ENCODE measurements at places on chromosomes 1 and 21.
A peak's percentile ranks its signal among the peaks of the same experiment; 100 is the strongest.

DNA sequence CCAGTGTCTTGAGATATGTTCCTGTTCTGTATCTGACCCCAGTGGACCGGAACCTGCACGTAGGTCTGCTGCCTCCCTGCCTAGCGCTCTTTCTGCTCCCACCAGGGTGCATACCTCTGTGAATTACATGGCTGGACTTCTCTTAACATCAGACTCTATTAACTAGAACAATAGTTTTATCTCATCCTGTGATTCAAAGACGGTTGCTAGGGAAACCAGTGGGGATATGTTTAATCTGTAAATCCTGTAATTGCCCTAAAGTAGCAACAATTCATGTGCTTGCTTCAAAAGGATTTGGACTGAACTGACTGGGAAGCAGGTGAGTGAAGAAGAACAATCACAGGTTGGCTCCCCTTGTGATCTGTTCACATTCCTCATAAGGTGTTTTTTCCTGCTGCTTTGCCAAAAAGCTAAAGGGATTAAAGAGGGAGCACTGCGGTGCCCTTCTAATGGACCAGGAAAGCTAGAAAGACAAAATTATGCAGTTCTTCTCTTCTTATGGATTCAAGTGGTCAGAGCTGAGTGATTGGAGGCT is 52.7 kb upstream of the DIRAS3 start:
- H3K4me3 ChIP-seq: no peak overlapping the region
- H3K4me1 ChIP-seq: no peaks in the 10 kb centered on the region
- H3K36me3 ChIP-seq: no peaks in the 10 kb centered on the region
- H3K27ac ChIP-seq: no peak overlapping the region

DNA sequence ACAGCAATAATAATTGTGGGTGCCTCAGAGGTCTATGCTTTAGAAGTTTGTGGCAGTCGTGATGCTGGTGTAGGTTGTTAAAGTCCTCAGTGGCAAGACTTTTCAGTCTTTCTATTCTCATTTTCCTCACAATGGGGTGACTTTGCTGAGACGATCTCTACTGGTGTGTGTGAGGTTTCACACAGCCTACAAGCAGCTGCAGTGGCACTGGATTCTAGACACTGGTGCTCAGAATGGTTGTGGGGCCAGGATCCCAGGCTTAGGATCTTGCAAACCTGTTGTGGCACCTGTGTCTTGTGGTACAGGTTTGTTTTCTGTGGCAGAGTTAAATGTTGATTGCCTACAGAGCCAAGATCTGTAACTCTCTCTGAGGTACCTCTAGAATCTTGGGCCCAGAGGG is 581.2 kb downstream of the PTPRC start:
- peaks cover 6% of the 10 kb centered on the region for H3K27me3 ChIP-seq
- DNase-seq: no peak
- H3K4me3 ChIP-seq: no peak overlapping the region
- no peak overlapping the region for H3K27ac ChIP-seq
- H3K4me1 ChIP-seq: peaks cover 6% of the 10 kb centered on the region

- DNase-seq: no peak
- no peaks in the 10 kb centered on the region for H3K36me3 ChIP-seq
- no peaks in the 10 kb centered on the region for H3K4me1 ChIP-seq
- no peaks in the 10 kb centered on the region for H3K27me3 ChIP-seq
- H3K27ac ChIP-seq: no peak overlapping the region
Observed at GRCh38 chr21:32515874-32516273, 69.4 kb downstream of the TCP10L start.

- peaks cover 15% of the 10 kb centered on the region for H3K4me1 ChIP-seq
- H3K4me3 ChIP-seq: no peak overlapping the region
- DNase-seq: no peak
- H3K36me3 ChIP-seq: no peaks in the 10 kb centered on the region
- no peak overlapping the region for H3K27ac ChIP-seq
Observed at GRCh38 chr1:239816081-239816782, 275.5 kb upstream of the FMN2 start.

DNA sequence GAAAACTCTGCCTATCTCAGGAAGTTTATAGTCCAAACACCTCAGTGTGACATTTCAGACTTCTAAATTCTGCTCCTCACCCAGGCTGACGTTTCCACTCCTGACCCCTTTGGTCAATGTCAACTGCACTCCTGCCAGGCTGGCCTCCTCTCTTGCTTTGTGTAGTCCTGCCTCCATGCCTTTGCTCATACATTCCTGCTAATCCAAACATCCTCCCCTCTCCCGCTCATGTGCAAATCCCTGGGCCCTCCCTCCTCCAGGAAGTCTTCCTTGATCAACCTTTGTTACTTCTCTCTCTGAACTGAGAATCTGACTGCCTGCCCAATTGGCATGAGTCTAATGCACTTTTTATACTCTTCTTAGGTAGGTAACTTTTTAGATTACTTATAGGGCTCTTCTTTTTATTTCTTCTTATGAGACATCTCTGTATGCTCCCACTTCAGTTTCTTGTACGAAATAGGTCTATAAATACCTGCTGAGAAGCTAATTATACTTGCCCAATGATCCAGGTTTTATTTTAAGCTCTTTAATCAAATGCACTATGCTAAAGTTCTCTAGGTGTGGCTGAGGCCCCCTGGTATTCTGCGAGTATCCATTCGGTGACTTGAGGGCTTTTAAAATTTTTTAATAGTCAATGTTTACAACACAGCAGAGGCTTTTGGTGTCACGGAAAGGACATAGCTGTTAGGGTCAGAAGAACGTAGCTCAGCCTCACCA is 128.1 kb downstream of the PLXNA2 start:
- H3K27ac ChIP-seq: no peak overlapping the region
- peaks cover 17% of the 10 kb centered on the region for H3K27me3 ChIP-seq
- no peak for DNase-seq
- no peaks in the 10 kb centered on the region for H3K36me3 ChIP-seq
- H3K4me3 ChIP-seq: no peak overlapping the region
- no peaks in the 10 kb centered on the region for H3K4me1 ChIP-seq

GRCh38 chr1:236868625-236869467 is 73.8 kb downstream of the MTR start:
- no peak overlapping the region for H3K27ac ChIP-seq
- DNase-seq: peak; percentile 18
- no peak overlapping the region for H3K4me3 ChIP-seq
- H3K4me1 ChIP-seq: peaks cover 7% of the 10 kb centered on the region
- H3K36me3 ChIP-seq: peaks cover 36% of the 10 kb centered on the region
- H3K27me3 ChIP-seq: no peaks in the 10 kb centered on the region

GRCh38 chr1:6819246-6820040 is 34.2 kb downstream of the CAMTA1 start:
- DNase-seq: no peak
- peaks cover 10% of the 10 kb centered on the region for H3K4me1 ChIP-seq
- no peaks in the 10 kb centered on the region for H3K27me3 ChIP-seq
- no peak overlapping the region for H3K27ac ChIP-seq
- H3K4me3 ChIP-seq: no peak overlapping the region

DNA sequence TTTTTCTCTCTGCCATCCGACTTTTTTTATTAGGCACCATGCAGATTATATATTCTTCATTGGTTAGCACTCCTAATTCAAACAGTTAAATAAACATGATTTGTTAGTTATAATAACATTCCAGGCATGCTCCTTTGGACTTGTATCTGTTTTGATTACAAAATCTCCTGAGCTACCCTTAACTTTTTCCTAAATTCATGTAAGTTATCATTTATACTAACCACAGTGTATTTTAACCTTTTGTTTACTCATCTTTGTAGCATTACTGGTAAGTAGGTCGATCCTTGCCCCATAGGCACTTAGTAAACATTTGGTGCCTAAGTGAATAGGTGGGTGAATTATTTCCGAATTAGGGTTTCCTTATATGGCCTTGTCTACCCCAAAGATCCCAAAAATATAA is 43.8 kb downstream of the MIER1 start:
- H3K36me3 ChIP-seq: peaks cover 60% of the 10 kb centered on the region
- no peak overlapping the region for H3K27ac ChIP-seq
- H3K4me1 ChIP-seq: peaks cover 9% of the 10 kb centered on the region
- DNase-seq: no peak
- H3K4me3 ChIP-seq: no peak overlapping the region

- H3K27ac ChIP-seq: no peak overlapping the region
- DNase-seq: no peak
- no peak overlapping the region for H3K4me3 ChIP-seq
- H3K27me3 ChIP-seq: peaks cover 65% of the 10 kb centered on the region
Observed at GRCh38 chr1:207031632-207032264, 808 bp downstream of the C1orf116 start.

GRCh38 chr1:228020686-228021354 is 14.0 kb downstream of the WNT3A start:
- no peaks in the 10 kb centered on the region for H3K27me3 ChIP-seq
- no peaks in the 10 kb centered on the region for H3K4me1 ChIP-seq
- H3K36me3 ChIP-seq: no peaks in the 10 kb centered on the region
- no peak overlapping the region for H3K27ac ChIP-seq
- H3K4me3 ChIP-seq: no peak overlapping the region

GRCh38 chr1:152757747-152758146 is at the start of gene KPRP:
KPRP (plus strand) TSS chr1:152758025; CDS start chr1:152759589, 1,564 bp downstream.
- no peaks in the 10 kb centered on the region for H3K36me3 ChIP-seq
- H3K27ac ChIP-seq: no peak within 1 kb of the TSS

DNA sequence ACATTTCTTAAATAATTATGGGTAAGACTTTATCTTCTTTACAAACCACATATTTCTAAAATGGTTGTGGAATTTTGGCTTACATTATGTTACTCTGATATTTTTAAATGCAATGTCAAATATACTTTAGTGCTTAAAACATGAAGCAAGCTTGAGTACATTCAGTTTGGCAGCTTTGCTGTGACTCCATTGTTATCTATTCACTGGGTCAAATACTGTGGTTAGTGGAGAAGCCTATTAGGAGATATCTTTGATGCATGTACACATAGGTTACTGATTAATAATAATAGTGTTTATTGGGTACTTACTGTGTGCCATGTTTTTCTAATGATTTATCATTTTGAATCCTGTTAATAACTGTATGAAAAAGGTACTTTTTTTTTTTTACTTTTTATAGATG is 520.4 kb upstream of the B3GALT2 start:
- H3K4me1 ChIP-seq: peaks cover 28% of the 10 kb centered on the region
- no peaks in the 10 kb centered on the region for H3K27me3 ChIP-seq
- DNase-seq: no peak
- no peak overlapping the region for H3K27ac ChIP-seq

- DNase-seq: no peak
- no peaks in the 10 kb centered on the region for H3K27me3 ChIP-seq
- no peak overlapping the region for H3K4me3 ChIP-seq
- no peaks in the 10 kb centered on the region for H3K36me3 ChIP-seq
- no peak overlapping the region for H3K27ac ChIP-seq
- H3K4me1 ChIP-seq: no peaks in the 10 kb centered on the region
Observed at GRCh38 chr1:248155927-248156326, 11.0 kb downstream of the OR2M5 start.

DNA sequence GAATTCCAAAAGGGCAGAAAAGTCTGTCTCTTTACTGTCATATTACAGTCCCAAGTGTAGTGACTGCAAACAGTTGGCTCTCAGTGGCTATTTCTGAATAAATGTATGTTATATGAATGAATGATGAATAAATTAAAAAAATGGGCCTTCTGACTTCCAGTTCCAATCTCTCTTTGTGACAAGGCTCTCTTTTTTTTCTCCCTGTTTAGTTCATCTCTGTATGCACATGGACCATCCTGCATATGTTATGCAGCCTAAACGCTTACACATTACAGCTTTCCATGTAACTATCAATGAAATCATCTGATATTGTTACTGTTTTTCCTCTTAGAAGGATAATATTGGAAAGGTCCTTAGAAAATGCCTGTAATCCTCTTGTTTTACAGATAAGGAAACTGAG is 363.0 kb downstream of the NUF2 start:
- no peak for DNase-seq
- no peak overlapping the region for H3K27ac ChIP-seq
- no peaks in the 10 kb centered on the region for H3K4me1 ChIP-seq
- no peaks in the 10 kb centered on the region for H3K36me3 ChIP-seq

GRCh38 chr1:227949954-227950734 is 2.4 kb upstream of the WNT9A start:
- H3K27ac ChIP-seq: no peak overlapping the region
- H3K4me3 ChIP-seq: no peak overlapping the region
- H3K36me3 ChIP-seq: no peaks in the 10 kb centered on the region
- H3K27me3 ChIP-seq: peaks cover 44% of the 10 kb centered on the region

DNA sequence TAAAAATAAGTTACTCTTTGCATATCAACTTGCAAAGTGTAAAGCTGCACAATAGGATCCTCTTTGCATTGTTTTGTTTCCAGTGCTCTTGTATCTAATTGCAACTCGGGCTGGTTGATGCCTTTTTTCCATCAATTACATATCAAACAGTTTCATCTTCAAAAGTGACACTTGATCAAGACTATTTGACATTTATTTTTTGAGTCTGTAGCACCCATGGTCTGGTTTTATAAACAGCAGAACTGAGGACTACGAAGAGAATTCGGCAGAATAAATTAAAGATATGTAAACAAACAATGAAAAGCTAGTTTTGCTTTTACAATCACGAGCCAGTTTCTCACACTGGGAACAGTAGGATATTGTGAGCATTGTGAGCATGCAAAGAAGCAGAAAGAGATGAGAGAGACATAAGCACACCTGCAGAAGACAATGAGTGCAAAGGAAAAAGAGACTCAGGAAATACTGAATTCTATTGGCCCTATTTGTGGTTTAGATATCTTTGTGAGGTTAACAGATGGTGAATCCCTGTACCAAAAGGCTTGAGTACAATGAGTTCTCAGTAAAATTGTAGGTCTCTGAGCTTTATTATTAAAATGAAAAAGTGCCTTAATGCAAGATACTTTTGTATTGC is 45.4 kb downstream of the RPL5 start:
- no peak for DNase-seq
- H3K27me3 ChIP-seq: no peaks in the 10 kb centered on the region
- peaks cover 30% of the 10 kb centered on the region for H3K36me3 ChIP-seq
- H3K27ac ChIP-seq: peak overlapping the region; percentile 62
- H3K4me1 ChIP-seq: peaks cover 15% of the 10 kb centered on the region

DNA sequence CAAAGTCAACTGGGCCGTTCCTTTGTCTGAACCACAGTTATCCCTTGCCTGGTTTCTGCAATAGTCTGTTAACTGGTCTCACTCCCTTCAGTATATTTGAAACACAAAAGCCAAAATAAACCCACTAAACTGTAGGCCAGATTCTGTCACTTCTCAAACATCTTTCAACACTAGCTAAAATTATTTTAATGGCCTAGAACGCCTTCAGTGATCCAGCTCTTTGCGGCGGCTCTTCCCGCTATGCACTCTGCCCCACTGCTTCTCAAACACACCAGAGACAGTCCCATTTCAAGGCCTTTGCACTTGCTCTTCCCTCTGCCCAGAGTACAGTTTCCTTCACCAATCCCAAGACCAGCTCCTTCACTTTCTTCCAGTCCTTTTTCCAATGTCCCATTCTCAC is 9.2 kb downstream of the SAMSN1 start:
- H3K4me3 ChIP-seq: peak overlapping the region; percentile 16
- H3K27me3 ChIP-seq: no peaks in the 10 kb centered on the region
- H3K27ac ChIP-seq: peak overlapping the region; percentile 38
- H3K36me3 ChIP-seq: peaks cover 90% of the 10 kb centered on the region

GRCh38 chr1:218765753-218766152 is 407.9 kb upstream of the LYPLAL1 start:
- H3K36me3 ChIP-seq: no peaks in the 10 kb centered on the region
- DNase-seq: no peak
- no peak overlapping the region for H3K27ac ChIP-seq
- no peak overlapping the region for H3K4me3 ChIP-seq
- no peaks in the 10 kb centered on the region for H3K4me1 ChIP-seq
- H3K27me3 ChIP-seq: no peaks in the 10 kb centered on the region
